Stimulated activated CD8-positive, alpha-beta memory T cell treated with anti-CD3 and anti-CD28 coated beads, Interleukin-7, amount 100 ng/mL, for 4 hours (primary cell): ENCODE measurements at places on chromosomes 3 and 15.

GRCh38 chr3:64327100-64327804, 102.0 kb upstream of the PRICKLE2 start:
- no peak for DNase-seq

GRCh38 chr15:101167411-101167752, 84.5 kb downstream of the CHSY1 start:
- DNase-seq: no peak

- DNase-seq: no peak
Observed at GRCh38 chr3:106183762-106184391, 315.1 kb upstream of the CBLB start.

GRCh38 chr3:197847866-197848401, 56.9 kb downstream of the LRCH3 start:
- DNase-seq: no peak

DNA sequence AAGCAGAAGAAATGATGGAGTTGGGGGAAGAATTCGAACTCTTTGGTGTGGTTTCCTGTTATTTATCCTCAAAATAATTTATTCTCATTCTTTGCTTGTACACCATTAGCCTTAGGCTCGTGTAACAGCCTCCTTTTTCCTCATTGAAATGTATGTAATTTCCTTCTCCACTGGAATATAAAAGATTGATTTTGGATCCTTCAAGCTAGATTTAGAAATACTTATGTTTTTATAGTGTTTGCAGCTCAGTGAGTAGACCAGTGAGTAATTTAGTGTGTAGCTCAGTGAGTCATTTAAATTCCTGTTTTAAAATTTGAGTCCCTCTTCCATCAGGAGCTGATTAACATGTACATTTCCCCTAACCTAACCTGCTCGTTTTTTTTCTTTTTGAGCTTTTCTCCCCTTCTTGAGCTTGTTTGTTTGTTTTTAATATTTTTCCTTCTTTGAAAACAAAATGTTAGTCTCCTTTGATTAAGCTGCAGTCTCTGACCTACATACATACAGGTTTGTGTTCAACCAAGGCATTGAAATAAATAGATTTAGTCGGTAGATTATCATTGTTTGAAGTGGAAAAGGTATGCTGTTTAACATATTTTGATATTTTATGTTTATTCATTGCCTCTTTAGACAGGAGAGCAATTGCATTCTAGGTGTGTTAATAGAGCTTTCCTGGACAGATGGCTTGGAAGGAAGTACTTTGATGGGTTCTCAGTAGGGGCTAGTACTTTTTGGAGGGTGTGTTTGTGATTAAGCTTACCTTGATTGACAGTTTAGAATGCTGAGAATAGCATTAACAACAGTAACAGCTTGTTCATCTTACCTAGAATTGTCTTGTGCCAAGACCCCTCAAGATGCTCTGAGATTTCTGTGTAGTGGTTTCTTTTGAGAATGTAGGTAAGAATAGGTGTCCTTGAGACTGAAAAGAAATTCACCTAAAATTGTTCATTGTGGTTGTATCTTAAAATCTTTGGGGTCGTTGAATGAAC, 5.9 kb downstream of the USP3 start:
- no peak for DNase-seq

DNA sequence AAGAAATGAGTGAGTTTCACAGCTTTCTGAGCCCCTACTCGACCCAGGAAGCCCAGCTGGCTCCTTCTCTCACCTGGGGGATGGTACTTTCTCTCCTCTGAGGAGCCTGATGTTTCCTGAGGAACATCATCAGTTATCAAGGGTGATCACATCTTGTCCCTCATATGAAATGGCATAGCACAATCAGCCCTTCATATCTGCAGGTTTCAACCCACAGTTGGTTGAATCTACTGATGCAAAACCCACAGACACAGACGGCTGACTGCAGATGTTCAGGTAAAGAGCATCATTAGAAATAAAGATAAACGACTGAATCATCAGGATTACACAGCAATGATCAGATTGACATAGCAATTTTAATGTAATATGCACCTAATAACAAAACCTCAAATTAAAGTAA, 93.6 kb upstream of the OSTN start:
- DNase-seq: no peak

GRCh38 chr15:75891895-75892294, 11.8 kb upstream of the FBXO22 start:
- DNase-seq: no peak
